Activated T-helper 1 cell treated with anti-CD3 and anti-CD28 coated beads, Interleukin-12 subunit alpha, Interleukin-12 subunit beta, Interleukin-2, Interleukin-4 antibody, amounts not matched to agents 30 ng/mL and 10 ng/mL and 1 ng/mL, durations not matched to agents 14 hours and 24 hours and 36 hours (primary cell): ENCODE measurements at places on chromosomes 12 and 14. TPM values are rescaled to one million over a fixed set of nuclear protein-coding genes. Genes with fewer than 3 reads are reported as not detected.

Gene CDH24
- total RNA-seq: 1.0 and 1.2 TPM in 2 replicates

Gene SLCO1C1
- not detected in 2 replicates for total RNA-seq

Gene OR4K2
- total RNA-seq: not detected in 2 replicates

Gene CCDC184
- 0.61 and 0.75 TPM in 2 replicates for total RNA-seq

Gene SLC4A8
- 2.4 and 2.6 TPM in 2 replicates for total RNA-seq

Gene HOXC13
- total RNA-seq: not detected in 2 replicates

Gene GARIN6
- not detected in 2 replicates for total RNA-seq

Gene NOVA1
- total RNA-seq: 0.13 TPM in 1 of 2 replicates, not detected in the other

Gene COX8C
- not detected in 2 replicates for total RNA-seq

GRCh38 chr12:11015775-11016430 is 6.5 kb downstream of the TAS2R19 start:
- H3K36me3 ChIP-seq: peaks cover 6% of the 10 kb centered on the region
- H3K27ac ChIP-seq: no peak overlapping the region
- no peak overlapping the region for H3K4me3 ChIP-seq
- H3K4me1 ChIP-seq: no peaks in the 10 kb centered on the region
- peaks cover 2% of the 10 kb centered on the region for H3K27me3 ChIP-seq

DNA sequence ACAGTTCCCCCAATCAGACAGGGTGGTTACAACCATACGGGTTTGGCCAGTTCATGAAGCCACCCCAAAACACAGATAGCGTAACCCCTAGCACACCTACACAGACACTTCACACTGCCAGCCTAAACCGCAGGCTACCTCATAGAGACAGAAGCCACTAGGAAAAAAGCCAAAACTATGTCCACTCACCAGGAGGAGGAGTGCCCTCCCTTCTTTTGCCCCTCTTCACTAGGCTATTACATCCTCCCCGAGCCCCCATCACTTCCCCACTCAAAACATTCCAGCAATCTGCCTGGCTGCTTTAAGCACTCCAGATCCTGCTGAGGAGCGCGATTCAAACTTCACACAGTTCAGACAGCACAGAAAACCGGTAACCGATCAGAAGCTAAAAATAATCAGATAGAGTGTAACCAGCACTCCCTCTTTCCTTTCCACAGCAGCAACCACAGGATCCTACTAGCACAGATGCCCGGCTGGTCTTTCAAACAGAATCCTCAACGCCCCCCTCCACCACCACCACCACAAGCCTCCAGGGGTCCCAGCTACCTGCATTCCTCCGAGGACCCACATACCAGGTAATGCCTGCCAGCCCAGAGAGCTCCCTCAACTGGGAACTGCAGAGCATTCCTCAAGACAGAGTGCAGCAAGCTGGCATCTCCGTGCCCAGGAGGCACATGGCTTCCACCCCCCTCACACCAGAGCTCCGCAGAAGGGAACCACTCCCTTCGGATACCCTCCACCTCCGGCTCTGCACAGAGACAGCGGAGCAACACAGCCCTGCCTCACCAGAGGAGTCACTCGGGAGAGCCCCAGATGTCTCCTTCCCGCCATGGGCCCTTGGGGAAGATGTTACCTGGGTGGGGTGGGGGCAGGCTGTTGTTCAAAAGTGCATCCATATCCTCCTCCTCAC is 1.5 kb downstream of the CHD4 start:
- H3K27me3 ChIP-seq: no peaks in the 10 kb centered on the region
- peak; percentile 25 for DNase-seq
- H3K4me3 ChIP-seq: no peak overlapping the region
- peaks cover 46% of the 10 kb centered on the region for H3K4me1 ChIP-seq
- H3K36me3 ChIP-seq: peaks cover 48% of the 10 kb centered on the region
- peak overlapping the region; percentile 93 for H3K27ac ChIP-seq

- no peak overlapping the region for H3K27ac ChIP-seq
- H3K36me3 ChIP-seq: no peaks in the 10 kb centered on the region
- peaks cover 3% of the 10 kb centered on the region for H3K27me3 ChIP-seq
Observed at GRCh38 chr12:48361664-48362339, 11.1 kb upstream of the ZNF641 start.

- no peak for DNase-seq
- no peak overlapping the region for H3K27ac ChIP-seq
- no peak overlapping the region for H3K4me3 ChIP-seq
- H3K36me3 ChIP-seq: peaks cover 29% of the 10 kb centered on the region
- peaks cover 47% of the 10 kb centered on the region for H3K4me1 ChIP-seq
Observed at GRCh38 chr14:89399157-89399556, 17.9 kb downstream of the FOXN3 start.

GRCh38 chr14:65496178-65496993 is 83.9 kb downstream of the FUT8 start:
- peak overlapping the region; percentile 7 for H3K27ac ChIP-seq
- no peaks in the 10 kb centered on the region for H3K27me3 ChIP-seq
- H3K4me3 ChIP-seq: no peak overlapping the region
- no peak for DNase-seq

DNA sequence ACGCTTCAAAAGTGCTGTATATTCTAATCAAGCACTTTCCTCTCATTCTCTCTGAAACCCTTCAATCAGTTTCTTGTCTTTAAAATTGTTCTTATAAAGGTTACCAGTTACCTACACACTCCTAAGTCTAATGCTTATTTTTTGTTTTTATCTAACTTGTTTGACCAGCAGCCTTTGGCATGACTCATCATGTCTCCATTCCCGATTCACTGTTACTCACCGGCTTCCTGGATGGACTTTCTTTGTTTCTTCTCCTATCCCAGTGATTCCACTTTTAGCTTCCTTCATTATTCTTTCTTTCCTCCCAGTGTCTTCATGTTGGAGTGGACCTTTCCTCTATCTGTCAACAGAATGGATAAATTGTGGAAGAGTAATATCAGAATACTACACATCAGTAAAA is 368.6 kb upstream of the CCDC196 start:
- no peak for DNase-seq
- H3K27me3 ChIP-seq: peaks cover 5% of the 10 kb centered on the region
- no peaks in the 10 kb centered on the region for H3K4me1 ChIP-seq
- no peak overlapping the region for H3K4me3 ChIP-seq

DNA sequence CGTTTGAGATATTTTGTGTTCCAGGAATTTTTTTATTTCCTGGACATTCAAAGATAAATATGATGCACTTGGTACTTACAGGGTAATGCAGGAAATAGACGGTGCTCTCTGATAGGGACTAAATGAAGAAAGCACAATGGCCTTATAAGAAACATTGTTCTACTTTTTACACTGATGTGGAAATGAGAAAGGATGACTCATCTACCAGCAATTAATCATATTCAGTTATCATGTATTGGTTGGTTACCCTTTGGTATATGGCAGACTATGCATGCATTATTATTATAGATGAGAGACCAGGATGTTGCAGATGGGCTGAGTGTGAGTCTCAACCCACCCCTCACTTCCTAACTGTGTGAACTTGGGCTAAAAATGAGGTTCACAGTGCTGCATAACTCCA is 222.2 kb downstream of the FLRT2 start:
- H3K27ac ChIP-seq: no peak overlapping the region
- no peak for DNase-seq
- H3K36me3 ChIP-seq: no peaks in the 10 kb centered on the region
- no peaks in the 10 kb centered on the region for H3K4me1 ChIP-seq

DNA sequence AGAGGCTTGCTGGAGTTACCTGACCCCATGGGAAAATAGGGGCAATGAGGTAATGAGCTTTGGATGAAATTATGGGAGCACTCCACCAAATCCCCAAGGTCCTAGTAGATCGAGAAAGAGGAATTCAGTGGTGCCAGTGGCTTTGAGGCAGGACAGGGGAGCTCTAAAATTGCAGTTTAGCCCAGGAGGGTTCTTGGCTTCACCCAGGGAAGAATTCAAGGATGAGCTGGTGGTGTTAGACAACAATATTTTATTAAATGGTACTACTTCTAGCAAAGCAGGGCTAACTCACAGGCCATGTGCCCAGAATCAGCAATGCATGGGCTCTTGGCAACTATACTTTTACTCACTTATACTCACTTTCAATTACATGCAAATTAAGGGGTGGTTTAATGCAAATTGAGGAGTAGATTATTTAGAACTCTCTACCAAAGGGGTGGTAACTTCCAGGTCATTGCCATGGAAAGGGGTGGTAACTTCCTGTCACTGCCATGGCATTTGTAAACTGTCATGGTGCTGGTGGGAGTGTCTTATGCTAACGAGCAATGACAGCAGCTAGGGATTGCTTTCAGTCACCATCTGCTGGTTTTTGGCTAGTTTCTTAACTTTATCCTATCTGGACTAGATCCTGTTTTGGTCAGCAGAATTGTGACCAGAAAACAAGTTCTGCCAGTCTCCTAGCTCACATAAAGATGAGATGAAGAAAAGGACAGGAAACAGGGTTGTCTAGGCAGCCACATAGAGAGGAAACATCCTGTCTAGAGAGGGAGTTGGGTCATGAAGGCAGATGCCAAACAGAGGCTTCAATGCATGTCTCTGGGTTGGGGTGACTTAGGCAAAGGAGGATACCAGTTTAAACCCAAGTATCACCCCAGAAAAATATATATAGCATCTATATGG is 64.7 kb downstream of the ZNF641 start:
- H3K4me3 ChIP-seq: no peak overlapping the region
- H3K27me3 ChIP-seq: peaks cover 7% of the 10 kb centered on the region

DNA sequence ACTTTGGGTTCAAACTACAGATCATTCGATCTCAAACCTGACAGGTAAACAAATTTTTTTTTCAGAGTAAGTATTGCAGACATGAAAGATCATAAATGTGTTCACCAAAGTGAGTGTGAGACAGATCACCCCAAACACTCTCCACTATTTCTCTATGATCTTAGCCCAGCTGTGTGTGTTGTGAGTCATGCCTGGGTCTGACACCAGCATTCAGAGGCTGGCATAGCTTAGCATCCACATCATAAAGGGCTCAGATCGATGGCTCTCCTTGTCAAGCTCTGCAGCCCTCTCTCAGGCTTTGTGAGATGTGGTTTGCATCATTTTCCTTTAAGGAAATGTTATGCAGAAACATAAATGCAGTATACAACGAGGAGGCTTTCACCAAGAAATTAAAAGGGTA is 164.9 kb downstream of the ETV6 start:
- H3K36me3 ChIP-seq: peaks cover 35% of the 10 kb centered on the region
- H3K27ac ChIP-seq: peak overlapping the region; percentile 69
- no peak for DNase-seq

GRCh38 chr12:58176296-58176869 is 235.0 kb downstream of the ATP23 start:
- peaks cover 10% of the 10 kb centered on the region for H3K27me3 ChIP-seq
- H3K4me3 ChIP-seq: no peak overlapping the region
- H3K27ac ChIP-seq: no peak overlapping the region
- DNase-seq: no peak
- H3K4me1 ChIP-seq: no peaks in the 10 kb centered on the region

DNA sequence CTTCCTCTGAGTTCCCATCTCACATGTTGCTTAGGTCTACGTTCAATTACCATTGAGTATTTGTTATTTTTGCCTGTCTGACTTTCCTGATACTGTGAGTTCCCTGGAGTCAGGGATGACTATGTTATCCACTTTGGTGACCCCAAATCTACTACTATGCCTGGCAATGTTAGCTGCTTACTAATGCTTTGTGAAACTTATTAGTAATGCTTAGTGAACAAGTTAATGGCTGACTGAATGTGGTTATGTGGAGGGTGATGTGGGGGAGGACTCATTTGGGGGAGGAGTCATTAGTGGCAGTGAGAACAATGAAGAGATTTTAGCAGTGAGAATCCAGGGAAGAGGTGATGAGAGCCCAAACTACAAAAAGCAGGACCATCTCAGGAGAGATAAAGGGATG is 121.6 kb downstream of the KTN1 start:
- H3K27ac ChIP-seq: no peak overlapping the region
- H3K36me3 ChIP-seq: no peaks in the 10 kb centered on the region
- H3K4me1 ChIP-seq: no peaks in the 10 kb centered on the region

DNA sequence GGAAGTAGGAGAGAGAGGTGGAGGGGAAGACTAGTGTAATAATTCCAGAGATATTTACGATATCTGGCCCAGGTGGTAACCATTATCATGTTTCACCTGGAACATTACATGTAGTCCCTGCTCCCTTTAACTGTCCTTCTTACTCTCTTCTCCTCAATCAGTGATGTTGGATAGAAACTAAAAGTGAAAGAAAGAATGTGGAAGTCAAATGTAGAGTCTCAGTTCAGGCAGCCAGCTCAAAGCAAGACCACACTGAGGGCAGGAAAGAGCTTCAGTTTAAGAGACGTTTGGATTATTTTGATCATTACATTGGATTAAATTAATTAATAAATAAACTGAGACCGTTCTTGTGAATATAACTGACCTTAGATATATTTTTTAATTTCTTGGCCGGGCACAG is 594.4 kb downstream of the FLRT2 start:
- H3K4me3 ChIP-seq: no peak overlapping the region
- H3K36me3 ChIP-seq: no peaks in the 10 kb centered on the region
- peaks cover 7% of the 10 kb centered on the region for H3K4me1 ChIP-seq
- no peak overlapping the region for H3K27ac ChIP-seq

DNA sequence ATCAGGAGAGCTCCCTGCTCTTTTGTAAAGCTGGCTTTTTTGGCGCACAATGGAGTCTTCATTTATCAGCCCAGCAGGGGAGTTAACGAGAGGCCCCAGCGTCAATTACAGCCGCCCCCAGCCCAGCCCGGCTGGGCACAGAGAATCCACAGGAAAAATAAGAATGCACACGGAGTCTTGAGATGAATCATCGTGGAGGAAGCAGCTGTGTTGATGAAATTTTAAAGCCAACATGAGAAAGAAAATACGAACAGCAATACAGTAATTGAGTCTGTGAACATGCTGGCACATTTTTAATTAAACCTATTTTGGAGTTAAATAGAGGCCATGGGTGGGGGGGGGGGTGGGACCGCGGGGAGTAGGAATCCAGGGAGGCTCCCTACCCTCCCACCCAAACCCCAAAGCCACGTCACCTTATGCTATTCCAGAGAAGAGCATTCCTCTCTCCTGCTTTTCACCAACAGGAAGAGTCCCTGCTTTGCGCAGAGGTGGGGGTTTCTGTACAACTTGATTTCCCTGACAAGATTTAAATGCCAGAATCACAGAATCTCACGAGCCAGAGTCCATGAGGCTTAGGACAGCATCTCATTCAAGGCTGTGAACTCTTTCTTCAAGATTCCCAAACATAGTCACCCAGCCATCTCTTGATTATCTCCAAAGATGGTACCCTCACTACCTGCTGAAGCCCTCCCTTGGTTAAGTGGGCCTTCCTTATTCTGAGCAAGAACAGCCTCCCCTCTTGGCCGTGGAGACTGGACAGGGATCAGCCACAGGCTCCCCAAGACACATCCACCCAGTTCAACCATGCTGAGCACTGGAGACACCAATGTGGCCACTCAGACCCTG is 50.3 kb downstream of the CCNK start:
- no peaks in the 10 kb centered on the region for H3K4me1 ChIP-seq
- H3K36me3 ChIP-seq: no peaks in the 10 kb centered on the region
- H3K4me3 ChIP-seq: no peak overlapping the region
- H3K27me3 ChIP-seq: no peaks in the 10 kb centered on the region

DNA sequence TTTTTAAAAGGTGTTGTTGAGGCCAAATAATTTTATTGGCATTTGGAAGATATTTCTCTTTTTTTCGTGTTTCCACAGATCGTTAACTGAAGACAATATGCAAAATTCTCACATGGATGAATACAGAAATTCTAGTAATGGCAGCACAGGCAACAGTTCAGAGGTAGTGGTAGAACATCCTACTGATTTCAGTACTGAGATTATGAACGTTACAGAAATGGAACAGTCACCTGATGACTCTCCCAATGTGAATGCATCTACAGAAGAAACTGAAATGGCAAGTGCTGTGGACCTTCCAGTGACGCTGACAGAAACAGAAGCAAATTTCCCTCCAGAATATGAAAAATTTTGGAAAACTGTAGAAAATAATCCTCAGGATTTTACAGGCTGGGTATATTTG is 11.2 kb downstream of the PRPF39 start:
- DNase-seq: no peak
- no peak overlapping the region for H3K27ac ChIP-seq
- H3K4me3 ChIP-seq: no peak overlapping the region
- peaks cover 32% of the 10 kb centered on the region for H3K4me1 ChIP-seq
- peaks cover 33% of the 10 kb centered on the region for H3K36me3 ChIP-seq
